ENCODE measurements at places on chromosomes 7 and 10.

DNA sequence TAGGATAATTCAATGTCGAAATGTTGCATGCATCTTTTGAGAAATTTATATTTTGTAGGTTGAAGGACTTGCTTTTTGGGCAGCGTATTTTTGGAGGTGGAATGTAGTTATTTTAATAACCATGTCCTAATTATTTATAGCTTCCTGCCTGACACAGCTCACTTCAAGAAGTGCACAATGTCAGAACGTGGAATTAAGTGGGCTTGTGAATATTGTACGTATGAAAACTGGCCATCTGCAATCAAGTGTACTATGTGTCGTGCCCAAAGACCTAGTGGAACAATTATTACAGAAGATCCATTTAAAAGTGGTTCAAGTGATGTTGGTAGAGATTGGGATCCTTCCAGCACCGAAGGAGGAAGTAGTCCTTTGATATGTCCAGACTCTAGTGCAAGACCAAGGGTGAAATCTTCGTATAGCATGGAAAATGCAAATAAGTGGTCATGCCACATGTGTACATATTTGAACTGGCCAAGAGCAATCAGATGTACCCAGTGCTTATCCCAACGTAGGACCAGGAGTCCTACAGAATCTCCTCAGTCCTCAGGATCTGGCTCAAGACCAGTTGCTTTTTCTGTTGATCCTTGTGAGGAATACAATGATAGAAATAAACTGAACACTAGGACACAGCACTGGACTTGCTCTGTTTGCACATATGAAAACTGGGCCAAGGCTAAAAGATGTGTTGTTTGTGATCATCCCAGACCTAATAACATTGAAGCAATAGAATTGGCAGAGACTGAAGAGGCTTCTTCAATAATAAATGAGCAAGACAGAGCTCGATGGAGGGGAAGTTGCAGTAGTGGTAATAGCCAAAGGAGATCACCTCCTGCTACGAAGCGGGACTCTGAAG is 620 bp downstream of the ZRANB1 start:
- no peak for DNase-seq

DNA sequence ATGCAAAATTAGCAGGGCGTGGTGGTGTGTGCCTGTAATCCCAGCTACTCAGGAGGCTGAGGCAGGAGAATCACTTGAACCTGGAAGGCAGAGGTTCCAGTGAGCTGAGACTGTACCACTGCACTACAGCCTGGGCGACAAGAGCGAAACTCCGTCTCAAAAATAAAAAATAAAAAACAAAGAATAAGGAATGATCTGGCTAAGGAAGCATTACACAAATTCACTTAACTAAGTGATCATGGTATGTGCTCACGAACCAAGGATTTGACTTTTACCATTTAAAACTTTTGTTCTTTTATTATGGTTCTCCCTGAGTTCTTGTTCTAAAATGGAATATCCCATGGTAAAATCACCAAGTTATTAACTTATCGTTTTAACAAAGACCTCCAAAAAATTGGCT is 71.2 kb downstream of the SIRT1 start:
- DNase-seq = no peak

DNA sequence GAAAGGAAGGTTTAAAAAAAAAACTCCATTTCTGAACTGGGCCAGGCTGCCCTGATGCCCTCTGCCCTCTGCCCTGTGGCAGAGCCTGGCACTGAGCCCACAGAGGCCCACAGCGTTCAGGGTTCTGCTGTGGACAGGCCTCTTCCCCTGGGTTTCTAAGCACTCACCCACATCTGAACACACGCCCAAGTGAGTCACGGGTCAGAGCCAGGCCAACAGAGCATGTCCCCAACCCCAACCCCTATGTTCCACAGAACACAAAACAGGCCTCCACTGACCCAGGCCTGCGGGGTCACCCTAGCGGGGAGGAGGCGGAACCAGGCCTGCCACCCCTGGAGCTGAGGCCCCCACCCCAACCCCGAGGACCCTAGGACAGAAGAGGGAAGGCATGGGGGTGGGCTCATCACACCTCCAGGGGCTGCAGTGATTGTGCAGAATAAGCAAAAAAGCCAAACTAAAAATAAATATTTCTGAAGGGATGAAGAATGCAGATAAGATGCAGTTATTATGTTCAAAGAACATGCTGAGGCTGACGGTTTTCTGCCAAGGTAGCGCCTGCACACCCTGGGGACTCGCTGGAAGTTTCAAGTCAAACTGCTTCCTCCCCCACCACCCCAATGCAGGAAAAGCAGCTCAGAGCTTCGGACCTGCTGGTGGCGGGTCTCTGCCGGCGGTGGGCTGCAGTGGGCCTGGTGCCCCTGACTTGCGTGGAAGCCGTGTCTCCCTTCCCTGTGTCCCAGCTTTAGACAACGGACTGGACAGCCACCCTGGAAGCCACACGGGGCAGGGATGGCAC is 5.4 kb downstream of the WDR86 start:
- DNase-seq = no peak

DNA sequence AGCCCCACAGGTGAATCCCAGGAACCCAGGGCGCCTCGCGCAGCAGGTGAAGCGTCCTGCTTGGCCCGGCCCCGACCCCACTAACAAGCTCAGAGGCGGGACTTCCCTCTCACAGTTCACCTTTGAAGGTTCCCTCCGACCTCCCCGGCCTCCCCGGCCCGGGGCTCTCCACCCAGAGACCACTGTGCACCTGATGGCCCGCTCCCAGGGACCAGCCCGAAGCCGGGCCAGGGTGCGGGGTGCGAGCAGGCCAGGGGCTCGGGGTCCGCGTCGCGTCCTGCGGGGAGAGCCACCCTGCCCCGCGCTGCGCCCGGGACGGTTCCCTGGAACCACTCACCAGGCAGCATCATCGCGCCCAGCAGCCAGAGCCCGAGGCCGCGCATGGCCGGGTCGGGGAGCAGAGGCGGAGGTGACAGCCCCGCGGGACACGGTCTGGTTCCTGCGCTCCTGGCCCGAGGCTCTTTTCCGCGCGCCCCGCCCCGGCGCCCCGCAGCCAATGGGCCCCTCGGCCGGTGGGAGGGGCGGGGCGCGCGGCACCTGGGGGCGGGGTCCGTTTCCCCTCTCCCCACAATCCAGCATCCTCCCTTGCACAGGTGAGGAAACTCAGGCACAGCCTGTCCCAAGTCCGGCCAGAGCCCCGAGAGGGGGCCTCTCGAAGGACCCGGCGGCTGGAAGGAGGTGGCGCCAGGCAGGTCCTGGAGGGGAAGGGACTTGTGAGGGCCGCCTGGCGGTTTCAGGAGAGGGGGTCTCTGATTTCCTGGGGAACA is at the start of gene ADAM8:
TSS of gene ADAM8 (minus strand) at position 434 of the 767 bp plus-strand sequence. CDS start at position 383, 51 bp downstream.
- peak; percentile 48 for DNase-seq

DNA sequence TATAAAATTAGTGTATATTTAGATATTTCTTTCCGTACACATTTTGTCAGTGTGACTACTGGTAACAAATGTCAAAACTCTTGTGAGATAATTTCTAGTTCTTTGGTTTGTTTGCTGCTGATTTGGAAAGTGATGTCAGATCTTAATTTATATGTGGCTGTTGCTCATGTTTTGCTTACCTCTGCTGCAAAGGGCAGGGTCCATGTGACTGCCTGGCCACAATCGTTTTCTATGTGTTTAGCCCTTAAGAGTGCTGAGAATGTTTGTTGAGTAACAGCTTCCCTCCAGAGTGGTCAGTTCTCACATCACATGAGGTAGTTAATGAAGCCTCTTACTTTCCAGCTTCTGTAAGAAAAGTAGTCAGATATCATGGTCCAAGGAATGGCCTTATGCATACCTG is 4.2 kb downstream of the NRBF2 start:
- no peak for DNase-seq

DNA sequence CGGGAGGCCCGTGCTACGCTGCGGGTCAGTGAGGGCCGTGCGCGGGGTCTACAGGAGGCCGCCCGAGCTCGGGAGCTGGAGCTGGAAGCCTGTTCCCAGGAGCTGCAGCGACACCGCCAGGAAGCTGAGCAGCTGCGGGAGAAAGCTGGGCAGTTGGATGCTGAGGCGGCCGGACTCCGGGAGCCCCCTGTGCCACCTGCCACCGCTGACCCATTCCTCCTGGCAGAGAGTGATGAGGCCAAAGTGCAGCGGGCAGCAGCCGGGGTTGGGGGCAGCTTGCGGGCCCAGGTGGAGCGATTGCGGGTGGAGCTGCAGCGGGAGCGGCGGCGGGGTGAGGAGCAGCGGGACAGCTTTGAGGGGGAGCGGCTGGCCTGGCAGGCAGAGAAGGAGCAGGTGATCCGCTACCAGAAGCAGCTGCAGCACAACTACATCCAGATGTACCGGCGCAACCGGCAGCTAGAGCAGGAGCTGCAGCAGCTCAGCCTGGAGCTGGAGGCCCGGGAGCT is 7.0 kb downstream of the LZTS2 start:
- DNase-seq = no peak

DNA sequence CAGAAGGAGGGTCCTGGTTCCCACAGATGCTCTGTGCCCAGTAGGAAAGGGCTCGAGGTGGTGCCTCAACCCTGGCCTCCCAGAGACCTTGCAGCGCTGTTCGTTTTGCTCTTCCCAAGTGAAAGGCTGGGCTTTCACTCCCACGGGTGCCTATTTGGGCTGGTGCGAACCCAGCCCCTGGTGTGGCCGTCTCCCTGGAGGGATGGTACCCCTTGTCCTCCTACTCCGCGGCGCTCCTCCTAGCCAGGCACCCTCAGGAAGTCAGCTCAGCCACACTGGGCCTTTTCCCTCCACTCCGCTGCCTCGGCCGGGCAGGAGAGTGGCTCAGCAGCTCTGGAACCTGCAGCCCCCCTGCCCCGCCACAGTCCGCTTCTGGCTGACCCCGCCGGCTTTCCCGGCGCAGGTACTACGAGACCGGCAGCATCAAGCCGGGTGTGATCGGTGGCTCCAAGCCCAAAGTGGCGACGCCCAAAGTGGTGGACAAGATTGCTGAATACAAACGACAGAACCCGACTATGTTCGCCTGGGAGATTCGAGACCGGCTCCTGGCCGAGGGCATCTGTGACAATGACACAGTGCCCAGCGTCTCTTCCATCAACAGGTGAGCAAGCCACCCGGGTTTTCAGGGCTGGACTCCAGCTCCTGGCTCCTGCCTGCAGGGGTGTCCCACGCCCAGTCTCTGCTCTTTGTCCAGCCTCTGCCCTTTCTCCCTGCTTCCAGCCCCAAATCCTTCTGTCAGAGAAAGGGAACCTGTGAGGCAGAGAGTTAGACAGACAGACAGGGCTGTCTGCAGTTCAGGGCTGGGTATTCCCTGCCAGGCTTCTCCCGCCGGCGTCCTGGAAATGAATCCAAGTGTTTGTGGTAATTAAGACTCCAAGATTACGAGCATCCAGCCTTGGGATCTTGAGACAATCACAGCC is 5.2 kb downstream of the PAX2 start:
- DNase-seq = no peak

Measured in stimulated activated CD8-positive, alpha-beta memory T cell treated with anti-CD3 and anti-CD28 coated beads, Interleukin-2, amount 100 ng/mL, for 1 hour (primary cell).